SK-N-SH treated with all-trans-retinoic acid at 6 μM for 48 hours (cell line): ENCODE measurements at places on chromosomes 3 and 15.

GRCh38 chr15:31516874-31517273, 190.2 kb downstream of the KLF13 start:
- no peak for ATAC-seq

DNA sequence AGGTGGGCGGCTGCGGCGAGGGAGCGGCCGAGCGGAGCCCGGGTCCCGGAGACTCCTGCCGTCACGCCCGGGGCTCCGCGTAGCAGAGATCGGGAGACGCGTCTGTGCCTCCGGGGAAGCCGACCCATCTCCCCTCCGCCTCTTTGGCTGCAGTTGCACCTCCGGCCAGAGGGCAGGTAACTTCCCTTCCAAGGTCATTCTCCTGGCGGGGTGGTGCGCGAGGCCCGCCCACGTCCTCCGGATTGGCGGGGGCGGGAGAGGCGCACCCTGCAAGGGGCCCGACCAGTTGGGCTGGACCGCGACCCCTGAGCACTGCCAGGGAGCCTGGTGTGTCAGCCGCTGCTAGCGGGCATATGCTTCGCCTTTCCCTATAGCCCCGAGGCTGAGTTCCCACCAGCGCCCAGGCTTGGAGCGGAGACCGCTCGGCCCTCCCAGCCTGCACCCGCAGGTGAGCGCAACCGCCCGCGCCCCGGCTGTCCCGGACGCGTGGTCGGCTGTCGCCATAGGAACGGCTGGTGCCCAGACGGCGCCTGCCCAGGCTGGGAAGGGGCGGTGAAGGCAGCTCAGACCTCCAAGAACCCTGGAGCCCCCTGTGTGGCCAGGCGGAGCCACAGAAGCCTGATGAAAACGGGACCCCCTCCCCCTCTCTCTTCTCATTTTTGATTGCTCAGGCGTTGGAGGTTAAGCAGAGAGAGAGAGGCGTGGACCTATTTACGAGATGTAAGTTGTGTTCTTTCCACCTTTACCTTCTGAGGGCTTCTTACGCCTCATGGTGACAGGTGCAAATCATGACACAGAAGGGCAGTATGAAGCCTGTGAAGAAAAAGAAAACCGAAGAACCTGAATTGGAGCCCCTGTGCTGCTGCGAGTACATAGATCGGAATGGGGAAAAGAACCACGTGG, 453 bp downstream of the ZDHHC23 start:
- peak; percentile 74 for ATAC-seq

DNA sequence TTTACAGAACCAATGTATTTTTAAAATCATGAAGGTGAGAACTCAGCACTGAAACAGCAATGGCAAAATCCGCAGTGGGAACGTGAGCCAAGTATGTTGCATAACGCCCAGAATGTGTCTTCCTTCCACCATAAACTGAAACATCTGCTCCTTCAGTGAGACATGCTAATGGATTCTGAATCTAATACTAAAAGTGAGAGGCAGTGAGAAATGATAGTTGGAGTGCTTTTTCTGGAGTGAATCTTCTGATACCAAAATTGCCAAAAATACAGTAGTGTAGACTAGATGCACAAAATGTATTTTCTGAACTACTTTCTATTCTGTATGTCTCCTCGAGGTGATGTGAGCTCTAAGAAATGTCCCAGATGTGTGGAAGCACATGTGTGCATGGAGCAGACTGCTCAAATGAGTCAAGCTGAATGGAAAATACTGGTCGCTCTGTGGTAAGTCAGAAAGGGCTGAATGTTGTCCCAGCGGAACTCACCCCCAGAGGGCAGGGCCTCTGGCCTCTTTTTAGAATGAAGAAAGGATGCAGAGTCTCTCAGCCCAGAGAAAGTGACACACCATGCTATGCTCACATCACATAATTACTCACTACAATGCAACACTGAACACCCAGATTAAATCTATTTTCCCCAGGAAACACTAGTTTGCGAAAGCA, 73.0 kb downstream of the ATP10A start:
- ATAC-seq, result no peak

- no peak for ATAC-seq
These were observed 347.3 kb downstream of the CNTN3 start for GRCh38 chr3:74267131-74267530.

GRCh38 chr3:23741036-23741706, 64.6 kb upstream of the UBE2E1 start:
- ATAC-seq, result peak; percentile 14; the same call in 1 of the 3 replicates

- no peak for ATAC-seq
These were observed 4.1 kb downstream of the MAN2A2 start for GRCh38 chr15:90907051-90907660.

DNA sequence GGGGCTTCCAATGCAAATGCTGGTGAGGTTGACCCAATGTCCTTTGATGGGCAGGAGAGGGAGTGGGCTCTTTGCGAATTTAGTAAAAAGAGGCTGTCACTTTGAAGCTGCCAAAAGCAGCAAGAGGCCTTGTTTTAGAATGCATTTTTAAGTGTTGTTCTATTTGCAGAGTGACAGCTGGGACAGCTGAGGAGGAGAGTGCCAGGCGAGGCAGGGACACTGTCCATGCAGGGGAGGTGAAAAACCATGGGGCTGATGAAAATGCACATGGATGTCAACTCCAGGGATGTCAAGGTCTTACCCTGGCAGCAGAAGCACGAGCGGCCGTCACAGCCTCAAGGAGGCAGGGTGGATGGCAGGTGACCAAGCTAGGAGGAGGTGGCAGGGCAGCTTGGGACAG, 279.8 kb downstream of the ADAMTS17 start:
- ATAC-seq, result no peak

DNA sequence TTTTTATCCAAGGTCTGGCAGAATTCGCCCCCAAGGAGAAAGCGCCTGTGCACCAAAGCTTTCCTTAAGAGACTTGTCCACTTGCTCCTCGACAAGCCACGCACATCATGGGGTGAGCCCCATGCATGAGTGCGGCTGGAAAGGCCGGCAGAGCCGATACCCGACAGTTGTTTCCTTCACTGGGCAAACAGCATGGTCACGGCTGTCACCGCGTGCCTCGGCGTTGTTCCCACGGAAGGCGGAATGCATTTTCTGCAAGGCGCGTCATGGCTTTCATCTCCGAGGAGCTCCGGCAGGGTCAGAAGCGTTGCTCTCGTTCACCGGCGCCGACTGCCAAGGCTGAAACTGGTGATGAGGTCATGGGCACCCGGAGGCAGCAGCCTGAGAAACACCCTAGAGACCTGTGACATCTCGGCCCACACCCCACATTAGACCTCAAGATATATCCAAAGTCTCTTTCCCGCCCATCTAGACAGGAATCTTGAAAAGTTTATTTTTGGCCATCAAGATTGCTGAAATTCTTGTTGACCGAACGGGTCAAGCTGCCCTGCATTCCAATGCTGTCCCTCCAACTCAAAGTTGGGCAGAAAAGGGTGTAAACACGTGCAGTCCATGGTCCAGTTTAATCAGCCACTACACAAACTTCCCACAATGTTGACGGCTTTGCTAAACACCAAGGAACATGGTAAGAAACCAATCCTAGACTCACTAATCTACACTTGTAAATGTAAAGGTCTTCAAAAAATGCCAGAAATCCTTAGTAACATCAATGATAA, 604 bp upstream of the TJP1 start:
- peak; percentile 56 for ATAC-seq

DNA sequence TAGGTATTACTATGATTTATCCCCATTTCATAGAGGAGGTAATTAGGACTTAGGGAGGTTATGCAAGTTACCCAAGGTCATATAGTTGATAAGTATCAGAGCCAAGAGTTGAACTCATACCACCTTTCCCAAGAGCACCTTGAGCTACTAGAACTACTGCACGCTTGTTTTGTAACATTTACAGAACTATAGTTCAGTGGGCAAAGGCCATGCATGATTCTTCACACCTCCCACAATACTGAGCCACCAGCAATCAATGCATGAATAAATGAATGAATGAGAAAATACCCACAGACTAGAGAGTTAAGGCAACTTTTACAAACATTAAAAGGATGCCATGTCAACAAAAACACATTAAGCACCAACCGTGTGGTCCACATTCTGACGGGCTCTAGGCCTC, 46.8 kb downstream of the LIPC start:
- ATAC-seq, result no peak

- no peak for ATAC-seq
These were observed 304.7 kb downstream of the SUCLG2 start for GRCh38 chr3:67349551-67350174.

- ATAC-seq, result no peak
These were observed 4.7 kb upstream of the TBC1D2B start for GRCh38 chr15:78082106-78082742.

DNA sequence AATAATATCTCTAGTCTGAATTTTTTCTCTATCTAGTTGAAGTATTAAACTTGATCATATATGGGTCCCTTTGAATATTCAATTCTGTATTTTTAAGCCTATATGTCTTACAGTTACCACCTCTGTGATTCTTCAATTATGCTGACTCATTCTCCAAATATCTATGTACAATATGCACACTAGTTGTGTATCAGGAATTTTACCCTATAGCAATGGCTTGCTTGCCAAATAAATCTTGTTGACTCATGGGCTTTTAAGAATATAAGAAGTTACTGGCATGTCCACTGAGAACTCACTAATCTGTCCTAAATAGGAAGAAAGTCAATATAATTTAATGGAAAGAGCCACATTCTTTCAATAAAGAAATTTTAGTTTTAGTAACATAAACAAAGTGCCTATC, 656.3 kb downstream of the RBMS3 start:
- peak; percentile 28; the same call in 2 of the 3 replicates for ATAC-seq

DNA sequence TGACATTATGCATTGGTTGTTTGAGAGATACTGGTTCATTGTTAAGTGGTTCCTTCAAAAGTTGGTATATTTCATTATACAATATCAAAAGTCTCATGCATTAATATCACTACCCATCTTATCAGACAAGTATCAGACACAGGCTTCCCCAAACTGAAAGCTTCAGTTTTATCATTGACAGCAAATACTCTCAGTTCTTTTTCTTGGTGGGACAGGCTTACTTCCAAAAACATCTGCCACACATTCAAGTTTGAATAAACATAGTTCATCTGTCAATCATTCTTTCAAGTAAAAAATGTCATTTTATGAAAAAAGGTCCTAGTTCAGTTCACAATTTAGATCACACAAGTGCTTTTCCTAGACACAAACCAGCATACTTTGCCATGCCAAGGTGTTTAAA, 280.0 kb upstream of the TRIM42 start:
- no peak for ATAC-seq

GRCh38 chr3:191962324-191962723, 501.4 kb downstream of the PYDC2 start:
- ATAC-seq, result no peak

GRCh38 chr3:72462595-72463011, 385.6 kb downstream of the SHQ1 start:
- no peak for ATAC-seq

DNA sequence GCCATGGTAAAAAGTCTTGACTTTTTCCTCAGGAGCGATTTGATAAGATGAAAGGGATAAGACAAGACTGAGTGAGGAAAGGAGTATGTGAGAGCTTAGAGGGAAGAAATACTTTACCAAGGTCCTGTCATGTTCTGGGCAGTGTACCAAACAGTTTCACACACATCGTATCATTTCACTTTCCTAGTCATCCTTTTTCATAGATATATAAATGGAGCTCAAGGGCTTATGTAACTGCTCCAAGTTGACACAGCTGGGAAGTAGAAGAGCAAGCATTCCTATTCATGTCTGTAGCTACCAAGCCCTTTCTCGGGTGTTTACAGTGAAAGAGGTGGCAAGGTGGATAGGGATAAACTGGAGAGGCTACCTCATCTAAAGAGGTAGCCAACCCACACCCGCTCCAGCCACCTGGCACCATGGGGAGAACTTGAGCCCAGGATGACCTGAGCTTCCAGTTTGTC, 57.4 kb downstream of the MRPS25 start:
- peak; percentile 78 for ATAC-seq

DNA sequence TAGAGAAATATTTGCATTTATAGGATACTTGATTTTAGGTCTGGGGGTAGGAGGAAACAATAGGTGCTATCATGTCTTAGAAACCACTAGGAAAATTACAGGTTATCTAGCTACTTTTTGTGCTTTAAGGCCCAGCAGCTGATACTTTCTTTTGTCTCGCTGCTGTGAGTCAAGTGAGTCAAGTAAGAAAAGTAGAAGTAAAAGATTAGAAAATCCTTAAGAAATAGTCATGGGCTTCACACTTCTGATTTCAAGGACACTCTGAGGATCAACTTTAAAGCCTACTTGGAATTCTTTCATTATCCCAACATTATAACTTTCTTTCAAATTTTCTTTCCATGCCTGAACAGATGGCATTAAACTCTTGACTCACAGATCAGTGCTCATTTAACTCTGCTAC, 95.2 kb upstream of the RBMS3 start:
- ATAC-seq, result no peak

DNA sequence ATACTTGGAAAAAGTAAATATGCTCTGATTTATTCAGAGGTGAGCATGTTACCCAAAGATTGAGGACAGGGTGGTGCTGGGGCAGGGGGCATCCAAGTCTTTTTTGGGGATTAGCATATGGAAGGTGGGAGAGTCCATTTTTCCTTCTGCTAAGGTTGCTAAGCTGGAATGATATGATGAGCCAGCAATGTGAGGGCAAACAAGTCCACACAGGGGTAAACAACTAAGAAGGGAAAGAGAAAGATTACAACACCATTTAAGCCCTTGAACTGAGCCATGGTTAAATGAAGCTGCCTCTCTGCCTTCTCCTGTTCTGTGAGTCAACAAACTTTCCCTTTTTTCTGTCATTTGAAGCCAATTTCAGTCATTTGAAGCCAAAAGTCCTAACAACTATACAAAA, 89.0 kb downstream of the RPL22L1 start:
- no peak for ATAC-seq

- no peak for ATAC-seq
These were observed 99.4 kb downstream of the ADAM10 start for GRCh38 chr15:58650102-58650501.

- ATAC-seq, result no peak
These were observed 228.6 kb downstream of the ZNF621 start for GRCh38 chr3:40753291-40753770.

GRCh38 chr15:29348336-29348914, 78.8 kb upstream of the NSMCE3 start:
- ATAC-seq, result no peak

- ATAC-seq, result no peak
These were observed 12.6 kb downstream of the HAPLN3 start for GRCh38 chr15:88882785-88883184.

GRCh38 chr3:195238586-195239118, 32.3 kb downstream of the XXYLT1 start:
- ATAC-seq, result no peak

DNA sequence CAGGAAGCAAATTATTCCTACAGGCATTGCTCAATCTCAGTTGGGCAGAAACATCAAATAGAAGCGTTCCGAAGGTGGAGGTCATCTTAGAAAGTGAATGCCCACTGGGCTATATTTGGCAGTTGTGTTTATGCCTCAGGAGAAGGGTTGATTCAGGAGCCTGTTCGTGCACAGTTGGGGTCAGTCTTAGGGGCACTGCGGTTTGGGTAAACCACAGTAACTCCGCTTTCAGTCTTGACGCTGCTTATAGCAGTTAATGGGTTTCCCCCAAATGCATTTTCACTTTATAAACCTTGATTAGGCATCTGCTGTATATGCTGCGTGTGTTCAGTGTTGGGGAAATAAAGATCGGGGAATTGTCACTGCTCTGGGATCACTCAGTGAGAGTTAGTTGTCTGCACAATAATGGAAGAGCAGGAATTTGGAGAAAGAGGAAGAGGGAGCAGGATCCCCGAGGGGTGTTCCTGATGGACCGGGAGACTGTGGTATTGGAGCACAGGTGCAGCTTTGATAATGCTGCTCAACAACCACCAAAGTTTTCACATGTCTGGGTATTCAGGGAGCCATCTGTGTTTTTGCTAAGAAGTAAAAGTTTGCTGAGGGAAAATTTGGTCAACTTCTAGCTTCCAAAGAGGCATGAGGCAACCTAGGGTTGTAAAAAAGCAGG, 124.3 kb upstream of the EIF1B start:
- ATAC-seq, result no peak
